Lower lobe of right lung (tissue), 2 donors: ENCODE measurements at places on chromosomes 3 and 15.

DNA sequence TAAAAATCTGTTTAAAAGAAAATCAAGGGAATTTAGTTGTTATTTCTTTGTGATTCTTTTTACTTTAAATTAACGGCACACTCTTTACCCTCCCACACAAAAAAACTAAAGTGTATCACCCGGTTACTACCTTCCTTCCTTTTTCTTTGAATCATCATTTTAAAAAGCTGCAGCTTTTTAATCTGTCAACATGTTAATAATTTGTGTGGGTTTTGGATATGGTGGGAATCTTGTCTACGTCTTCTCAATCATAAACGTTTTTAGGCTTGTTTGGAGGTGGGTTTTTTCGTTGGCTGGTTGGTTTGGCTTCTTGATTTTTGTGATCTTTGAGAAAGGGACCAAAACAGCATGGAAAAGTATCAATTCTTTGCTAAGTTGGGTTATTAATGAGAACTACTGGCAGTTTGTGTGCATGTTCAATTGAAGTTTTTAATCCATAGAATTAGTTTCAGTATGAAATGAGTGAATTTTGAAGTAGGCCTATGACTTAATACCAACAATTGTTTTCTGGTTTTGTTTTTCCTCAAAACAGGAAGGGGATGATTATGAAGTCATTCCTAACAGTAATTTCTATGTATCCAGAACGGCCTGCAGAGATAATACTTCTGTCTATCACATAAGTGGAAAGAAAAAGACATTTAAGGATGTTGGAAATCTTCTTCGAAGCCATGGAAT lies 4.5 kb downstream of the SMC4 start:
- peak overlapping the region; percentile 2 for H3K4me3 ChIP-seq
- peak overlapping the region; percentile 88 for H3K27ac ChIP-seq
- H3K4me1 ChIP-seq: peaks cover 28% of the 10 kb centered on the region
- no peak for DNase-seq
- no peaks in the 10 kb centered on the region for H3K27me3 ChIP-seq

DNA sequence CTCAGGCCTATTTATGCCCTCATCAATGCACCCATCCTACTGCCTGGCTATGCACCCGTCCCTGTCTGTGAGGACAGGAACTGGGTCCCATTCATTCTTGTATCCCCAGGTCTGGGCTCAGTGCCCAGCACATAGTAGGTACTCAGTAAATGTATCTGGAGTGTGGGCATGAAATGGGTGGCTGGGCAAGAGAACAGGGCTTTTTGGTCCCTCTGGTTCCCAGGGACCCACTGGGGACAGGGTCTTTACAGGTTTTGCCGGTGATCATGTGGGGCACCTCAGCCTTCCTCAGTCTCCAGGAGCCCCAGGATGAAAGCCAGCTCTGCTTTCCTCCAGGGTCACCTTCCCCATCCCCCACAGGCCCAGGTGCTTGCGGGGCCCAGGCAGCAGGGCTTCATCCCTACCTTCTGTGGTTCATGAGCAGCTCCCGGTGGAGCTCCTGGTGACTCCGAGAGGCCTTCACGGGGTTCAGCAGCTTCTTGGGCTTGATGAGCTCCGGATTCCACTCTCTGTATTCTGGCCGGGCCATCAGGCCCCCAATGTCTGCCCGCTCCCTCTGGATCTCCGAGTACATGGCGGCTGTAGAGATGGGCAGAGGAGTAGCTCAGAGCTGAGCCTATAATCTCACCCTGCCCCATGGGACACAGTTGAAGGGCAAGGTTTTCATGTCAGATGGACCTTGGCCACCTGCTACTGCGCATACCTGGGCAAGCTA lies 7.7 kb downstream of the FAM107A start:
- H3K27me3 ChIP-seq: no peaks in the 10 kb centered on the region
- H3K36me3 ChIP-seq: peaks cover 23% of the 10 kb centered on the region
- H3K27ac ChIP-seq: no peak overlapping the region
- no peak overlapping the region for H3K4me3 ChIP-seq
- H3K4me1 ChIP-seq: no peaks in the 10 kb centered on the region

GRCh38 chr3:33791477-33792166 lies 6.8 kb upstream of the PDCD6IP start:
- H3K4me1 ChIP-seq: peaks cover 5% of the 10 kb centered on the region
- DNase-seq: peak; percentile 57
- no peaks in the 10 kb centered on the region for H3K36me3 ChIP-seq
- no peak overlapping the region for H3K4me3 ChIP-seq
- no peaks in the 10 kb centered on the region for H3K27me3 ChIP-seq

DNA sequence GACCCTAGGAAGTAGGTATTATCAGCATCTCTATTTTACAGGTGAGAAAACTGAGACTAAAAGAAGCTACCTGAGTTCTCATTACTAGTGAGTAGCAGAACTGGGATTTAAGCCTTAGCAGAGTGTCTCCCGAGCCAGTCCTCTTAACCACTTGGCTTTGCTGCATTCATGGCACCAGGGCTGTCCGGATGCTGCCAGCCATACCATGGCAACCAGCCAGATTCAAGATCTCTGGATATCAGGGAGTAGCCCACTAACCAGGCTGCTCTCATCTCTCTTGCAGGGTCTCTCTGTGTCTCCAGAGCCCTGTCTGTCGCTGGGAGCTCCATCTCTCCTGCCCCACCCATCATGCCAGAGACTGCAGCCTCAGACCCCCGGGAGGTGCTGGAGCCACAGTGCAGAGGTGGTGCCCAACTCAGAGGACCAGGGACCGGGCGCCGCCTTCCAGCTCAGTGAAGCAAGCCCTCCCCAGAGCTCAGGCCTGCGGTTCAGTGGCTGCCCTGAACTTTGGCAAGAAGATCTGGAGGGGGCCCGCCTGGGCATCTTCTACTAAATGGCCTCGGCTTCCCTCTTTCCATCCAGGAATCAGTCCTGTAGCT lies 1.7 kb downstream of the MESP2 start:
- no peak overlapping the region for H3K27ac ChIP-seq
- peaks cover 18% of the 10 kb centered on the region for H3K4me1 ChIP-seq

- H3K4me1 ChIP-seq: no peaks in the 10 kb centered on the region
- DNase-seq: no peak
- no peak overlapping the region for H3K27ac ChIP-seq
Observed at GRCh38 chr3:17030438-17030837, 145.7 kb downstream of the PLCL2 start.

DNA sequence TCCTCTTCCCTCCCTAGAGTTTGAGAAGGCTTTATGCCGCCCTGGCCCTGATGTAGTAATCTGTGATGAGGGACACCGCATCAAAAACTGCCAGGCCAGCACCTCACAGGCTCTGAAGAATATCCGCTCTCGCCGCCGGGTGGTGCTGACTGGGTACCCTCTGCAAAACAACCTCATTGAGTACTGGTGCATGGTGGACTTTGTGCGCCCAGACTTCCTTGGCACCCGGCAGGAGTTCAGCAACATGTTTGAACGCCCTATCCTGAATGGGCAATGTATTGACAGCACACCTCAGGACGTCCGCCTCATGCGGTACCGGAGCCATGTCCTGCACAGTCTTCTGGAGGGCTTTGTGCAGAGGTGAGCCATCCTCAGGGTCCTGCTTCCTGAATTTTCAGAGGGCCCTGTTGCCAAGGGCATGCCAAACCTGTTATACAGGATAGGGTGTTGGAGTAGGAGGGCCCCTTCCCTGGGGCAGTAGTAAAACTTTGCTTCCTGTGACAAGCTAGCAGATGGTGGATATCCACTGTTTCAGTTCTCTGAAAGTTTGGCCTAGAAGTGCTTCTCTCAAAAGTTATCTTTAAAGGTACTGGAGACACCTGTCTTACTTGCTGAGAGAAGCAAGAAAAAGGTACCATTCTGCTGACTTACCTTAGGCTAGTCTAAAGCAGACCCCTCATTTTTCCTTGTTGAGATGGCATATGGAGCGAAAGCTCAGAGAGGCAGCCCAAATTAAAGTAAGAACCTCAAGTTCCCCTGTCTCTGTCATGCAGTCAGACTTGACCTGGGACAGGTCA lies 33.7 kb upstream of the TEX264 start:
- no peak for DNase-seq
- no peak overlapping the region for H3K27ac ChIP-seq
- H3K4me1 ChIP-seq: no peaks in the 10 kb centered on the region
- H3K27me3 ChIP-seq: no peaks in the 10 kb centered on the region
- H3K4me3 ChIP-seq: no peak overlapping the region

DNA sequence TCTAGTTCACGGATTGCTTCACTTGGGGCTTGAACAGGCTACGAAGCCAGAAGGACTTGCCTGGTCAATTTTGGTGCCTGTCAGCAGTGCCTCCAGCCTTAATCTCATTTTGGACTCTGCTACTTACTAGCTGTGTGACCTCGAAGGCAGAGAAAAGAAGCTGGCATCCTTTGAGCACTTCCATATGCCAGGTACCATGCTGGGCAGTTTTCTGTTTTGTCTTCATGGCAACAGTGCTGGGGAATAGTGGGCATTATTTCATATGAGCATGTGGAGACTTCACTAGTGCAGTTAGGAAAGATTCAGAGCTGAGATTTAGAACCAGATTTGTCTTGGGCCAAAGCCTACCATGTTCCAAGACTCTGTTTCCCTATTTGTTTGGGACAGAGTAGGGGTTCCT lies 92.2 kb downstream of the LRTM1 start:
- DNase-seq: no peak
- H3K4me3 ChIP-seq: no peak overlapping the region
- H3K4me1 ChIP-seq: no peaks in the 10 kb centered on the region
- no peaks in the 10 kb centered on the region for H3K27me3 ChIP-seq
- H3K27ac ChIP-seq: no peak overlapping the region

GRCh38 chr3:13296662-13297061 lies 123.5 kb downstream of the NUP210 start:
- H3K27ac ChIP-seq: no peak overlapping the region
- no peaks in the 10 kb centered on the region for H3K4me1 ChIP-seq

DNA sequence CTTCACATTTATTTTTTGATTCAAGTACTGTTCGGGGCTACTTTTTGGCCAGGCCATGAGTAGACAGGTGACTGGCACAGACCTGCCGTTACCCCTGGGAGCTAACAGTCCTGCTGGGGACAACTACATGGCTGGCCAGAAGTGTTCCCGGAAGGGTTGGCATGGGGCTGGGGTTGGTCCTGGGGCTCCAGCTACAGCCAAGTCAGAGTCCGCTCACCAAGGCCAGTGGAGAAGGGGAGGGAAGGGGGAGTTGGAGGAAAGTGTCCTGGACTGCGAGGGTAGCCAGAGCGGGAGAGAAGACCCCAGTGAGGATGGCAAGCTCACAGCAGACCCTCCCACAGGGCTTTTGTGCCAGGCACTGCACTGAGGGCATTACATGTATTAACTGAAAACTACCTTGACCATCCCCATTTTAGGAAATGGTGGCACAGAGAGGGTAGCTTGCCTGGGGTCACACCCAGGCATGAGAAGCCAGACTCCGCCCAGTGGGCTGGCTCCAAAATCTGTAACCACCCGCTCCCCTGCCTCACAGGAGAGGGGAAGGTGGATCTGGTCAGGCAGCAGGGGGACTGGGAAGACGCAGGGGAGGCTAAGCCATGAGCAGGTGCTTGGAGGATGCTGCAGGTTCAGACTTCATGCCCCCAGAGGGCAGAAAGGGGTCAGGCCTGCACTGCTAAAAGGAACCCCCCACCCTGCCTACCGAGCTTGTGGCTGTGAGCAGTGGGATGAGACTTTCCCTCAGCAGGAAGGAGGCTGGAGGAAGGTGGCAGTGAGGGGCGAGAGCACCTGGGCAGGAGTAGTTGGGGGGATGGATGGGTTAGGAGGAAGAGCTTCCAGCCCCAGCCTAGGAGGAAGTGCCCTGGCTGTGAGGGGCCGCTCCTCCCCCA lies 38.3 kb upstream of the ESYT3 start:
- H3K4me3 ChIP-seq: no peak overlapping the region
- no peak for DNase-seq
- no peaks in the 10 kb centered on the region for H3K27me3 ChIP-seq
- H3K27ac ChIP-seq: no peak overlapping the region

DNA sequence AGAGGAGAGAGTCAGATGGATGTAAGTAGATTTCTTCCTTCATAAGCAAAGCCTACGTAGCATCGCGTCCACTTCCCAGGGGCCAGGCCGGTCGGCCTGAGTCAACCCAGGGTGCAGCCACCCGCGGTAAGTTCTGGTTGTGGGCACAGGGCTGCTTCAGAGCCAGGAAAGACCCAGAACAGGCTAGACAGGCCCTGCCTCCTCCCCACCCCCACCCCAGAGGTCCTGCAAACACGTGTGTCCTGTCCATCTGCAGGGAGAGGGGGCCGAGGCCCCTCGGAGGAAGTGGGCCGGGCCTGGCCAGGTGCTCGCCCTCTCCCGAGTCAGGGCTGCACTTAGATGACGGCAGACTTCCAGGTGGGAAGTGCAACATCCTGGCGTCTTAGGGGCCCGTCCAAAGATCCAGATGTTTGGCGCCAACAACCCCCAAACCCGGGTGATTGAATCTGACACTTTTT lies 100.8 kb upstream of the ALDH1A3 start:
- no peak overlapping the region for H3K27ac ChIP-seq
- no peaks in the 10 kb centered on the region for H3K36me3 ChIP-seq
- H3K27me3 ChIP-seq: no peaks in the 10 kb centered on the region
- no peak for DNase-seq

DNA sequence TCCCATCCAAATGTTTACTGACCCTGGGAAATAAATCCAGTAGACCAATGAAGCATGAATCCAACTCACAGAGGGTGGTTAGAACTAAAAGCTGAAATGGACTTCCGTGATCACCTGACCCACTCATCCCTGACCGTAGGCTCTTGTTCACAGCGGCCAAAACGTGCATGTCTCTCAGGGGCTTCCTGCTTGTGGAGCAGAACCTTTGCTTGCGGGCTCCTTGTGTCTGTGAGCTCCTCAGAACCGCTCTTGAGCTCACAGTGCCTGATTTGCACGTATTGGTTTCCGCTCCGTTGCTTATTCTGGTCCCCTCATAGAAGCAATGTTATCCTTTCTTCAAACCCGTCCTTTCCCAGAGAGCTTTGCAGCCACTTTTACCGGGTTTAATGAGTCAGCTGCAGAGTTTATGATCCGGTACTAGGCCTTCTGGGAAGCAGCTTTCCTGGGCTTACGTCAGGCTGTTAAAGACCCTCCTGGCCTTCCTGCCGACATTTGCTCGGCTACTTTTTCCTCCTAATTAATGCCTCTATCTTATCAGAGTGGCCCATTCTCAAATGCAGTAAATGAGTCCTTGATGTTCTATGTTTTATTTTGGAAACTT lies 35.4 kb downstream of the LIPC start:
- no peaks in the 10 kb centered on the region for H3K27me3 ChIP-seq
- DNase-seq: no peak
- H3K4me1 ChIP-seq: peaks cover 7% of the 10 kb centered on the region
- H3K4me3 ChIP-seq: no peak overlapping the region
- no peaks in the 10 kb centered on the region for H3K36me3 ChIP-seq
- H3K27ac ChIP-seq: no peak overlapping the region

GRCh38 chr3:122014741-122015140 lies 7.3 kb downstream of the ILDR1 start:
- H3K4me1 ChIP-seq: no peaks in the 10 kb centered on the region
- H3K27me3 ChIP-seq: no peaks in the 10 kb centered on the region
- no peaks in the 10 kb centered on the region for H3K36me3 ChIP-seq
- H3K27ac ChIP-seq: no peak overlapping the region
- no peak overlapping the region for H3K4me3 ChIP-seq

- H3K27ac ChIP-seq: no peak overlapping the region
- no peaks in the 10 kb centered on the region for H3K27me3 ChIP-seq
- DNase-seq: no peak
- H3K36me3 ChIP-seq: no peaks in the 10 kb centered on the region
- no peak overlapping the region for H3K4me3 ChIP-seq
Observed at GRCh38 chr15:68231102-68231818, 1.7 kb upstream of the CLN6 start.
